8988T (cell line): ENCODE measurements at places on chromosomes 16 and 17.
A peak's percentile ranks its signal among the peaks of the same experiment; 100 is the strongest.

DNA sequence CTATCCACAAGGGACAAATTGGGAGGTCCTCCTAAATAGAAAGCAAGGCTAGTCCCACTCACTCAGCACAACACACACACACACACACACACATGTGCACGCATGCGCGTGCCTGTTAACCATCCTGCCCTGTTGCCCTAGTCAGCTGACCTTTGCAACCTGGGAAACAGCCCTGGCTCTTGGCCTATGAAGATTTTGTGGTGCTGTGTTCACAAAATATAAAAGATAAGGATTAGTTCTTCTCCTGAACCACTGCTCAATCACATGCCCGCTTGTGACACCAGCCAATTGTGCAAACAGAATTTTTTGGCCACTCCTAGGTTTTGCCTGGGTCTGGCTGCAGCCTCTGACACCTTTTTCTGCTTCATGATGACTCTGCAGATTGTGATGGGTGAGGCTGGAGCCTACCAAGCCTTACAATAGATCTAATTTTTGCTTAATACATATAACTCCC is 3.3 kb upstream of the CES1 start:
- no peak for DNase-seq

DNA sequence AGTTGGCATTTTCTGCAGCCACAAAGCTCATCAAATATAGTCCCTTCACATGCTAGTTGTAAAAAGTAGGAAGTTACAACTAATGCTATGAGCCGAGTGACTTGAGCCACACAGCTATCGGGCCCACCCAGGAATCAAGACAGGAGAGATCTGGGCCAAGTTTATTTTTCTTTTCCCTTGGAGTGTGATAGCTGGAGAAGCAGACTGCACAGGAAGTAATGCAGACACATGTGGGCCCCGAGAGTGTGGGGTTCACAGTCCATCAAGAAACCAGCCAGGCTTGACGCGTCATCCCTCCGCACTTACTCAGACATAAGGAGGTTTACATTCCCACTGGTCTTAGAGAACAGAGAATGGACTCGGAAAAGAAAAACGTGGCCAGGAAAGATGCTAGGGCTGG is 403.1 kb upstream of the CDH11 start:
- no peak for DNase-seq

DNA sequence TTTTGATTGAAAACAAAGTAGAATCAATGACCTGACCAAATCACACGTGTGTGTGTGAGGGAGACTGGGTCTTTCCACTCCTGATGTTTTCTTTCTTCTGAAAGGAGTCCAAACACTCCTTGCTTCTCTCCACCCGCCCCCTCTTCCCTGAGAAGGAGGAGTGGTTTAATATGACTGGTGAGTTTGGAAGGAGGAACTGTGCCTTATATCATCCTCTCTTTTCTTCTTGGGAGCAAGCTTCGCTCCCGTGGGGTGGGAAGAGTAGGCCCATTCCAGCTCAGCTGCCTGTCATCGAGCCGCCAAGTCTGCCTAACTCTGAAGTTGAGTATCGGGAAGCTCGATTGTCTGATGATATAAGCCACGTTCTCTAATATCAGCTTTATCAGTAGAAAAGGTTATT is 96.5 kb downstream of the YPEL2 start:
- DNase-seq, result no peak

- DNase-seq, result no peak
Observed at GRCh38 chr16:89855986-89856385, 17.4 kb upstream of the TCF25 start.

- no peak for DNase-seq
Observed at GRCh38 chr16:27906883-27907282, 156.6 kb downstream of the GSG1L start.

GRCh38 chr17:933312-934073 is 46.1 kb downstream of the NXN start:
- DNase-seq, result peak; percentile 53
